NCI-H748 treated with DMSO at 0.1 percent for 48 hours (cell line): ENCODE measurements at places on chromosomes 2 and 18.

- DNase-seq: no peak
These were observed 17.9 kb upstream of the MSGN1 start for GRCh38 chr2:17798338-17798737.

- DNase-seq: no peak
These were observed 203.0 kb upstream of the PID1 start for GRCh38 chr2:229474125-229474524.

DNA sequence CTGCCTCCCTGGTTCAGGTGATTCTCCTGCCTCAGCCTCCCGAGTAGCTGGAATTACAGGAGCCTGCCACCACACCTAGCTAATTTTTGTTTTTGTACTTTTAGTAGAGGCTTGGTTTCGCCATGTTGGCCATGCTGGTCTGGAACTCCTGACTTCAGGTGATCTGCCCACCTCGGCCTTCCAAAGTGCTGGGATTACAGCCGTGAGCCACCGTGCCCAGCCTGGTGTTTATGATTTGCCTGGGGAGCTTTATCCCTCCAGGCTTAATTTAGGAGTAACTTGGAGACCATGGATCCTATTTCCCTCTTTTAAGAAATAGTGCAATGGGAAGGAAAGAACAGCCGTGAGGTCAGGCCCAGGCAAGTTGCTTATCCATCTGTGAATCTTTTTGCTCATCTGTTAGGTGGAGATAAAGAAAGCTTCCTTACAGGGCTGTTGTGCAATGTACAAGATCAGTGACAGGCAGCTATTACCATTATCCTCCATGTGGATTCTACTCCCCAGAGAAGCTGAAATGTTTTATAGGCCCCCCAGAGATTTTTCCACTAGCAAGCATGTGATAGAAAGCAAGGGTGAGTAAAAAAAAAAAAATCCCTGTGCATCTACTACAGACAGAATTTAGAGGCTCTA, 104.9 kb upstream of the MGAT5 start:
- no peak for DNase-seq

- DNase-seq: no peak
These were observed 30.1 kb upstream of the GRB14 start for GRCh38 chr2:164651361-164651760.

- DNase-seq: no peak
These were observed 55.3 kb upstream of the LAPTM4A start for GRCh38 chr2:20106746-20107145.

- no peak for DNase-seq
These were observed 261.0 kb downstream of the ARHGAP15 start for GRCh38 chr2:143390171-143390570.

GRCh38 chr2:69946351-69947324, 14.8 kb downstream of the ASPRV1 start:
- DNase-seq: no peak

DNA sequence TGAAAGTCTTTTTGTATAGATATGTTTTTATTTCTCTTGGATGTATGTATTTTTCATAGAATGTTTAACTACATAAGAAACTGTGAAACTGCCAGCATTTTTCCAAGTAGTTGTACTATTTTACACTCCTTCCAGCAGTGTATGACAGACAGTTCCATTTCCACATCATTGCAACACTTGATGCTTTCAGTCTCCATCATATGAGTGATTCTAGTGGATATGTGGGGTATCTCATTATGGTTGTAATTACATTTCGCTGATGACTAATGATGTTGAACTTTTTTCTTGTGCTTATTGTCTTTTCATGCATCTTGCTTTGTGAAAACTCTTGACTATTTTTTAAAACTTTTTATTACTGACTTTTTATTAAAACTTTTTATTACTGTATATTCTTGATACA, 101.4 kb downstream of the ARHGAP28 start:
- no peak for DNase-seq

DNA sequence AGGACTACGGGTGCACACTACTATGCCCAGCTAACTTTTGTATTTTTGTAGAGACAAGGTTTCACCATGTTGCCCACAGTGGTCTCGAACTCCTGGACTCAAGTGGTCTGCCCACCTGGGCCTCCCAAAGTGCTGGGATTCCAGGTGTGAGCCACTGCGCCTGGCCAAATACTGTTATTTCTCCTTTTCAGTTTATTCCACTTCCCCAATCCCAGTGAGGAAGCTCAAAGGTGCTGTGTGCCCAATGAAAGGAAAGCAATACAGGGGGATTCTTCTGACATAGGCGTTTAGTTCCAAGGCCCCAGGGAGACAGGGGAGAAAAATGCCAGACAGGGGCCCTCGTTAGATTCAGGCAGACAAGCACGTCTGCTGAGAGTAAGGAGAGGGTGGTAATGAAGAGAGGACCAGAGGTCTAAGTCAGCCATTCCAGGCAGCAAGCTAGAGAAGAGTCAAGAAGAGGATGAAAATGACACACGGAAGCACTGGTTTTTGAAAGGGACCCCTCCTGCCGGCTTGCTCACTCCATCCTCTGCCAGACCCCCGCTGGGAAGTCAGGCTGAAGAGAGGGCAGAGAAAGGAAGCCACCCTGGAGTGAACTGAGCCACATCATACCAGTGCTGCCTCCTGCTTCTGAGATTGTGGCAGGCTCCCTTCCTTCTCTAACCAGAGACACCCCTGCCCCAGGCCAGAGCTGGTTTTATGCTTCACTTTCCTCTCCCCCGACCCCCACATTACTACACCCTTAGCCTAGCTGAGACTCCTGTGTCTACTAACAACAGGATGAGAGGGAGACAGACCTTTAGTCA, 6.7 kb downstream of the INO80C start:
- DNase-seq: no peak
